SW480 (cell line): ENCODE measurements at places on chromosomes 3 and 15.

DNA sequence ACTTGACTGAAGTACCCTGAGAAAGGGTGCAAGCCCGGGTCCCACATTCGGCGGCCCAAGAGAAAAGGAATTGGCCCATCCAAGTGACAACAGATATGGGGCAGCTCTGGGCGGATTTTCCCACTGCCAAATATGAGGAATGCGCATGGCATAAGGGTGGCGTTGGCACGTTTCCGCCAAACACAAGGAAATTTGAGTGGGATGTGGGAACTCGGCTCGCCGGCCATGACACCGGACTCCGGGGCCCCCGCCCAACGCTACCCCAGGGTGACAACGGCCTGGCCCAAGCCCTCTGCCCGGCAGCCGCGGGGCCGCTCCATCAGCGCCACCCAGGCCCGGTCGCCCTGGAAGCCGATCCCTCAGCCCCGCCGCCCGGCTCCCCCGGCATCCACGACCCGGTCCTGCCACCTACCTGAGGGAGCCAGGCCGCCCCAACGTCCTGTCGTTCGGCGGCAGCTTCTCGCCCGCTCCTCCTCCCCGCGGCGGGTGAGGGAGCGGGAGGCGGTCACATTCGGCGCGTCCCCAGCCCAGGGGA lies 449 bp downstream of the RAF1 start:
- peak; percentile 31 for DNase-seq

- DNase-seq: no peak
These were observed 1222.9 kb downstream of the ZPLD1 start for GRCh38 chr3:103657756-103658155.

GRCh38 chr3:156206157-156206556 lies 85.8 kb downstream of the KCNAB1 start:
- DNase-seq: no peak

GRCh38 chr15:88841236-88841635 lies 38.0 kb downstream of the ACAN start:
- no peak for DNase-seq

DNA sequence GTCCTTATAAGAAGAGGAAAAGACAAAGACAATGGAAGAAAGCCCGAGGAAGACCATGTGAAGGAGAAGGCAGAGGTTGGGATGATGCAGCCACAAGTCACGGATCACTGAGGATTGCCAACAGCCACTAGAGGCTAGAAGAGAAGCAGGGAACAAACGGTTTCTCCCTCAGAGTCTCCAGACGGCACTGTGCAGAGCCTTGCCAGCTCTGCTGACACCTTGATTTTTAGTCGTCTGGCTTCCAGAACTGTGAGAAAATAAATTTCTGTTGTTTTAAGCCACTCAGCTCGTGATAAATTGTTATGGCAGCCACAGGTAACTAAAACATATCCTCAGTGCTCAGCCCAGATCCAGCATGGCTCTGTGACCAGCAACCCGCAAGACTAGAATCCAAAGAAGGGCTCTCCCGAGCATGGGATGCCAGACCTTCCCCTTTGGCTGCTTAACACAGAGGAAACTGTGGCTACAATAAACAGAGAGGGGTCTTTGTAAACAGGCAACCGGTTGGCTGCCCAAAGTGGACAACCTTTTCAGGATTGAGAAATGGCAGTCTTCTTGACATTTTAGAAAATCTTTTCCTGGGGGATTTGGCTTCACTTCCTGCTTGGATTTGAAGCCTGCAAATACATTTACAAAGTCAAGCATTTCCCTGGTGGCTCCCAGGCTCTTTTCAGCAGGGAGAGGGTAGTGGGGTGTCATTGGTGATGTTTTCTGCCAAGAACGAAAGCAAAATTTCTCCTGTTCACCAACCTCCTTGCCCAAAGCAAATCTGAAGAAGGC lies 88.7 kb upstream of the ADPGK start:
- DNase-seq: no peak

- no peak for DNase-seq
These were observed 13.8 kb downstream of the BDH1 start for GRCh38 chr3:197541756-197542539.

DNA sequence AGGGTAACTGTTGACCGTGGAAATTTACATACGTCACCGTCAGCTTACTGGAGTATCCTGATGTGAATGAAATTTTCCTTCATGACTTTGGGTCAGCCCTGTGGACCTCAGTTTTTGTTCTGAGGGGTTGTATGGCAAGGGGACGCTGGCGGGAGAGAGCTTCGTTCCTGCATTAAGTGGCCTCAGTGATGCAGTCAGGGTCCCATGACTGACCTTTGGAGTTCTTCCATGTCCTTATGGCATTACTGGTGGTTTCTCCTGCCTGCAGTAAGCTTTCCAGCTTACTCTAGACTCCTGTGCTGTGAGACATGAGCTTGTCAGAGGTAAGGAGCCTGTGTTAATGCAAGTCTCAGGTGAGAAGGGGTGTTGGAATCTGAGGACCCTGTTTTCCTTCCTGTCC lies 1.8 kb downstream of the CD276 start:
- no peak for DNase-seq

DNA sequence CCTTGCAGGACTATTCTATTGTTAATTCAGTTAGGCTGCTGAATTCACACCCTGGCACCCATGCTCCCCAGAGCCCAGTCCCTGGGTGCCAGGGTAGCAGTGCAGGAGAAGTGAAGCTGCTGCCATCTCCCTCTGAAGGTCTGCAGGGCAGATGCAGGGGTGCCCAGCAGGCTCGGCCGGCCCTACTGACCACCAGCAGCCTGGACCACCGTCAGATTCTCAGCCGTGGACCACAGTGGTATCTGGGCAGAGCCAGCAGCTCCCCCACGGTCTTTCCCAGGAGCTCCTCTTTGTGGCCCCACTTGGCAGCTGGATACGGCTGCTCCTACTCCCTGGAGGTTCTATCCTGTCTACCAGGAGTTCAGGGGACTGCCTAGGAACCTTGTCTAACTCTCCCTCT lies 46.8 kb downstream of the ALDH1L1 start:
- DNase-seq: no peak

DNA sequence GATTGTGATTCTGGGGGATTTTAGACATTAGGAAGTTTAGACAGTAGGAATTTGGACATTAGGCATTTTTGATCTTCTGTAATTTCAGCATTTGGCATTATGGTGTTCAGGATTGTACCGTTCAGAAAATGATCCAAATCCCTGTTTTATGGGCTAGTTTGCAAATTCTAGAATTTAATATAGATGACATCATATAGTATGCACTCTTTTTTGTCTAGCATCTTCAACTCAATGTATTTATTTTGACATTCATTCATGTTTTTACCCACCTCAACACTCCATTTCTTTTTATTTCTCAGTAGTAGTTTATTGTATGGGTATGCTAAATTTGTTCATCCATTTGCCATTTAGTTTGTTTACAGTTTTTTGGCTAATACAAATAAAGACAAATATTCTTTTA lies 105.3 kb upstream of the ZPLD1 start:
- DNase-seq: no peak

DNA sequence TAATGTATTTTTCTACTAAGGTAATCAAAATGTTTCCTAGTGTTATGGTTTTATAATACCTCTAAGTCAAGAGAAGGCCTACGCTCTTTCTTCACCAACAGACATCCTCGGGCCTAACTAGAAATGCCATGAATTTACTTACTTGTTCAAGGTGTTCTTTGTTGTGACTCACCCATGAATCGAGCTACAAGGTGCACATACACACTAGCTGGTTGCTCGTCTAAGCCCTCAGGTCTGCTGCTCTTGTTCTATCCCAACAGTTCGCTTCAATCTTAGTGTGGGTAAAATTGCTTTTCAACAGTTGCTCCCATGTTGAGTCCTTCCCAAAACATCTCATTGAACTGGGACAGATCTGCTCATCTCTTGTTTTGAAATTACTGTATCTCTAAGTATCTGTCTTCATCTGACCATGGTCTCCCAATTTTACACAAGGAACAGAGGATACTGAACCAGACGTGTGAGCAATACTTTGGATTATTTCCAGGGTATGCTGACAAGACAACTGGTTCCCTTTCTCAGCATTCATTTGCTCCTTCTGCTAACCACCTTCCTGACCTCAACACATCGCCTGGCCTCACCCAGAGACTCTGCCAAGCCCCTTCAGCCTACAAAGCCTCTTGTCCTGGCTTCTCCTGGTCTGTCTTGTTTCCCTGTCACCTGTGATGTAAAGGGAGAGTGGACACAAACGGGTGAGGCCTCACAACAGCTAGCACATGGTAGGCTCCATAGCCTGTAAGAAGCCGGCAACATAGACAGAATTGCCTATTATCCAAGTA lies 84.2 kb downstream of the NEDD4 start:
- DNase-seq: no peak

DNA sequence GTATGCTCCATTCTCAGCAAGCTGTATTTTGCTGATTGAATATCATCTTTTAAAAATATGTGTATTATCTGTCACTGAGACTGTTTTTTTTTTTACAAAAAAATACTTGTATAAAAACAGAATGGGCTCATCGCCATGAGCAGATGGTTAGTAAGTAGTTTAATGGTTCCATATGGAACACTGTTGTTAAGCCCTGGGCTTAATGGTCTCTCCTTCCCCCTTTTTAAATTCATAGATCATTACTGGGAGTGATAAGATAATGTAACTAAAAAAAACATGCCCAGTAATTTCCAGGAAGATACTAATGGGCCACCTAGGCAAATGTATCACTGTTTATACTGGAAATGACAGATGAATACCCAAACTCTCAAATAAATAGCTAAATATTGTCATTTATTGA lies 95.3 kb upstream of the TPRG1 start:
- DNase-seq: no peak

GRCh38 chr3:66483006-66483405 lies 17.8 kb downstream of the LRIG1 start:
- no peak for DNase-seq

DNA sequence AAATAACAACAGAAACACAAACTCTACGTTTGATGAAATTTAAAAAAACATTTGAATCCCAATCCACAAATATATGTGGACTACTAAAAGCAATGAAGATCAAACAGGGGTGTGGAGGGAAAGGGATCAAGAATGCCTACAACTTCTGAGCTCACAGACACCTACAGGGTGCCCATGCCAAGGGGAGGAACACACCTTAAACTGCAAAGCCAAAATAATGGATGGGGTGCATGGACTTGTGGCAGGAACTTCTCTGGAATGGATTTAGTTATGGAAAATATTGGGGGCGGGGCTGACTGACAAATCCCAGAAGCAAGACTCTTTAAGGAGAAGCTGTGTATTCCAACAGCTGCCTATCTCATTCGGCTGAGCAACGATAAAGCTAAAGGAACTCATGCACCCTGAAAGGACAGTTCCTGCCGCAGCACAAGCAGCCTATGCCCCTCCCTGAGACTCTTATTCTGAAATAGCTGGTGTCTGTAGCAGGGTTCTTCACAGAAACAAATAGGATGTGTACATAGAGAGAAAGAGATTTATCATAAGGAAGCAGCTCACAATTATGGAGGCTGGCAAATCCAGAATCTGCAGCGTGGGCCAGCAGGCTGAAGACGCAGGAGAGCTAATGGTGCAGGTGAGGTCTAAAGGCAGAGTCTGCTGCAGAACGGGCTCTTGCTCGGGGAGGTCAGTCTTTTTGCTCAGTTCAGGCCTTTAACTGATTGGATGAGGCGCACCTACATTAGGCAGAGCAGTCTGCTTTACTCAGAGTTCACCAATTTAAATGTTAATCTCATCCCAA lies 24.5 kb upstream of the PLA2G4D start:
- peak; percentile 57 for DNase-seq

DNA sequence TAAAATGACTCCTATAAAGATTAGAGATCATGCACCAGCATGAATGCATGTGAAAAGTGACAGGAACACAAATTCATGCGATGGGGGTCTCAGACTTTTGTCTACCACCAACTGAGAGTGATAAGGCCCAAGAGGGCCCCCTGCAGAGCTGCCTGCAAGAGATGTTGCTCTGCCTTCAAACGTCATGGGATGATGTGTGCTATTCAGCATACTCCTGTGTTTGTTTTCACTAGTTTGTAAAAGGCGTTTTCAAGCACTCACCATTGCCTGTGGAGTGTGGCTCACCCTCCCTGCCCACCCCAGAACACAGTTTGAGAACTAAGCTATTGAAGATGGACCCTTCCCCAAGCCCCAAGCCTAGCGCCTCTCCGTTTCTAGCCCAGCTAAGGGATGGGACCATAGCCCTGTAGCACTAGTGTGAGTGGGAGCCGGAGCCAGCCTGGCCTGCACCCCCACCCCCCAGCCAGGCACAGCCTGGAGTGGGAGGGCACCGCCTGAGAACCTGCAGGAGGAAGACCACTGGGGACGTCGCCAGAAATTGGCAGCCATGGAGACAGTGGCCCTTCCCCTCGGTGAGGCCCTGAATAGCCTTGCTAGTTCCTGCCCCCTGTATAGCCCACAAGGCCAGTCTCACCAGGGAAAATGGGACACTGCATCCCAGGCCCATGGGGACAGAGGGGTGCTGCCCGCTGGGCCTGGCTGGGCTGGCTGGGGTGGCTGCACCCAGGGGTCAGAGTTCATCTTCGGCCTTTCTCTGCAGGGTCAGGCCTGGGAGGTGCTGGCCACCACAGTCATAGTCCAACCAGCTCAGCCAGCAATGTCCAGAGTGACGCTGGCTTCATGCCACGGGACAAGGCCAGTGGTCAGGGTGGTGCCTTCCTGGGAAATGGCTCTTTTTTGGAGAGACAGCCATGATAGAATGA lies 22.6 kb upstream of the KLF13 start:
- no peak for DNase-seq

GRCh38 chr3:113138839-113139743 lies 72.3 kb upstream of the BOC start:
- no peak for DNase-seq

- peak; percentile 1 for DNase-seq
These were observed 28.3 kb downstream of the LMCD1 start for GRCh38 chr3:8529738-8530525.

GRCh38 chr15:34154725-34155204 lies 52.9 kb downstream of the PGBD4 start:
- DNase-seq: peak; percentile 17

DNA sequence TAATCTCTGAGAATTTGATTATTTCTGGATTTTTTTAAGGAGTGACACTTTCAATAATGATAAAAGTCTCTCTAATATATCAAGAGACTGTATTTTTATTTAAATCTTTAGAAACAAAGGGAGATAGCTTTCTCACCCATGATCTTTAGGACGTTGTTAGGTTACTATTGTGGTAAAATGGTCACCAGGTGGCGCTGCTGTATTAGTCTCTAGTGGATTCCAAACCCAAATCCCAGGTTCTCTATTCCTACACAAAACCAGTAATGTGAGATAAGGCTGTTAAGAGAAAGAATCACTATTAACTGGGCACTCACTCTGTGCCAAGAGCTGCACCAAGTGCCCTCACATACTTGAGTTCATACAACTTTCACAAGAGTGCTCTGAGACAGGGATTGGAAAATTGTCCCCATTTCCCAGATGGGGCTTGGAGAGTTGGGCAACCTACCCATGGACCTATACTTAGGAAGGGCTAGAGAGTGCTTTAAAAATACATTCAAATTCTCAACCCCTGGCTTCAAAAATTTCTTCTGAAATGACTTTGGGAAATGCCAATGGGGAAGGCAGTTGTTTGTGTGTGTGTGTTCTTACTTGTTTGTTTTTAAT lies 593.4 kb upstream of the TGFBR2 start:
- DNase-seq: peak; percentile 74

GRCh38 chr15:92884436-92885223 lies 15.5 kb upstream of the CHD2 start:
- DNase-seq: no peak

GRCh38 chr15:33150971-33151370 lies 43.5 kb downstream of the FMN1 start:
- no peak for DNase-seq
